ENCODE measurements at places on chromosomes 7 and 10.

GRCh38 chr7:28623863-28624262, 211.5 kb downstream of the CREB5 start:
- no peak for DNase-seq

- no peak for DNase-seq
These were observed 91.6 kb downstream of the ETV1 start for GRCh38 chr7:13897819-13898218.

DNA sequence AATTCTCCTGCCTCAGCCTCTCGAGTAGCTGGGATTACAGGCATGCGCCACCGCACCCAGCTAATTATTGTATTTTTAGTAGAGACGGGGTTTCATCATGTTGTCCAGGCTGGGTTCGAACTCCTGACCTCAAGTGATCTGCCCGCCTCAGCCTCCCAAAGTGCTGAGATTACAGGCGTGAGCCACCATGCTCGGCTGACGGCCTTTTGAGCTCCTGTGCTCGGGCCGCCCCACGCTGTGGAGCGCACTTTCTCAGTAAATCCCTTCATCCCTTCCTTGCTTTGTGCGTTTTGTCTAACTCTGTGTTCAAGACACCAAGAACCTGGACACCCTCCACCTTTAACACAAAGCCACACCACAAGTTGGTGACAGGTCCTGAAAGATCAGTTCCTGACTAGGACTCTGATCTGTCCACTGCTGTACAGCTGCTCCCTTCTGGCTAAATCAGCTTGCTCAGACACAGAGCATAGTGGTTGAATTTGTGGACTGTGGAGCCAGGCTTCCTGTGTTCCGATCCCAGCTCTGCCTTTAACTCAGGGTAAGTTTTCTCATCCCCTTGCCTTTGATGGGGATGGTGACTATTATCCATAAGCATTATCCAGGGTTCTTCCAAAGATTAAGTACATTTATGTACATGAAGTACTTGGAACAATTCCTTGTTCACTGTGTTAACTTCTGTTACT, 20.1 kb downstream of the CHST3 start:
- no peak for DNase-seq

GRCh38 chr7:151436446-151437158, 3.3 kb downstream of the CRYGN start:
- DNase-seq, result no peak

- no peak for DNase-seq
These were observed 45.3 kb upstream of the PPIF start for GRCh38 chr10:79301754-79302530.

DNA sequence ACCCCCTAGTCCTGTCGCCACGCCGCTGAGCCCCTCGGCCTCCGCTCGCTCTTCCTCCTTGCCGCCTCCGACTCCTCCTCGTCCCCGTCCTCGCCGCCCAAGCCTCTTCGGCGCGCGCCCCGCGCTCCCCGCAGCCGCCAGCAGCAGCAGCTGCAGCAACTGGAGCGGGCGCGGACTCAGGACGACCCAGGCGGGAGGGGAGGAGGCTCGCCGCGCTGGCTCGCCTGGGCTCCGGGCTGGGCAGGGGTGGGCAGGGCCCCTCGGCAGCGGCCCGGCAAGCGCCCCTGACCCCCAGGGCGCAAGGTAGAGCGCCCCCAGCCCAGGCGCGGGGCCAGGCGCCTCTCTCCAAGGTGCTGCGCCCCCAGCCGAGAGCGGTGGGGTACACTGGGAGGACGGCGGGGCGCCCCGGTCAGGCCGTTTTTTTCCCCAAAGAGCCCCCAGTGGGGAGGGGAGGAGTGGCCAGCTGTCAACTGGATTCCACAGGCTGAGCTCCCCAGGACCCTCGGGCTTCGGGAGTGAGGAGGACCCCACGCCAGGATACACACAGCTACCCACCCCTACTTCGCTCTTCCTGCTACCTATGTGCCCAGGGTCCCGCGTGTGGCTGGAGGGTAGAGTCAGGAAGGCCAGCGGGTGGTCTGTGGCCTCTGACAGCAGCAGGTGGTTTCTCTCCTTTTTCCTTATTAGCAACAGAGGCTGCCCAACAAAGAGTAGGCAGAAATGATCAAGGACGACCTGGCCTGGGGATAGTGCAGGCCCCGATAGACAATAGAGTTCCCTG, 903 bp upstream of the KCNMA1 start:
- no peak for DNase-seq

DNA sequence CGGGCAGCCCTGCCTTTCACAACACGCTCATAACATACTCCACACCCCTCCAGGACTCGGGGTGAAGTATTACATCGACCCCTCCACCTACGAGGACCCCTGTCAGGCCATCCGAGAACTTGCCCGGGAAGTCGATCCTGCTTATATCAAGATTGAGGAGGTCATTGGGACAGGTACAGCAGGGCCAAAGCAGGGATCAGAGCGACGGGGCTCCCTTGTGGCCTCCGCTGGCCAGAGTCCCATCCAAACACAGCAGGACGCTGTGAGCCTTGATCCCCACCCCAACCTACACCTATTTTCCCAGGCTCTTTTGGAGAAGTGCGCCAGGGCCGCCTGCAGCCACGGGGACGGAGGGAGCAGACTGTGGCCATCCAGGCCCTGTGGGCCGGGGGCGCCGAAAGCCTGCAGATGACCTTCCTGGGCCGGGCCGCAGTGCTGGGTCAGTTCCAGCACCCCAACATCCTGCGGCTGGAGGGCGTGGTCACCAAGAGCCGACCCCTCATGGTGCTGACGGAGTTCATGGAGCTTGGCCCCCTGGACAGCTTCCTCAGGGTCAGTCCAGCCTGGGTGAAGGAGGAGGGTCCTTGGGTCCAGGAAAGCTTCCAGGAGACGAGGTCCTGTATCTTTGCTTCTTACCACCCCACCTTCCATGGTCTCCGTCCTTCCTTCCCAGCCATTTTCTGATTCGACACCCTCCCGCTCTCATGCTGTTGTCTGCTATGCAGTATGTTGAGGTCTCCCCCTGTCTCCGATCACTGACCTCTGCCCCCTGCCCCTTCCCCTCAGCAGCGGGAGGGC, 13.5 kb downstream of the EPHB6 start:
- DNase-seq, result no peak

- no peak for DNase-seq
These were observed 95.4 kb downstream of the DOCK1 start for GRCh38 chr10:127000598-127000997.

DNA sequence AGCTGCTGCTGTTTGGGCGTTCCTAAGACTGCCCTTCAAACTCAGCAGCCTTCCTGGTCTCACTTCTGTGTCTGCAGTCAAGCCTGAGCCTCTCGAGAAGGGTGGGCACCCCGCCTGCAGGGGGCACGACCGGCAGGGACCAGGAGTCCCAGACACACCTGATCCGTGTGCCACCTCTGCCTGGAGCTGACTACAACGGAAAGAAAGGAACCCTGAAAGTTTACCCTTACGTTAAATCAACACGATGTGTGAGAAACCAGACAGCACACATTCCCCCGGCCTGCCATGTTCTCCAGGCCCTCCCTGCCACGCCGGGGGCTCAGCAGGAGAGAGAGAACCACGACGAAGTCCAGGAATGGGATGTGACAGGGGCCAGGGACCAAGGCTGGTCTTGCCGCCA, 5.0 kb downstream of the MAD1L1 start:
- DNase-seq, result no peak

DNA sequence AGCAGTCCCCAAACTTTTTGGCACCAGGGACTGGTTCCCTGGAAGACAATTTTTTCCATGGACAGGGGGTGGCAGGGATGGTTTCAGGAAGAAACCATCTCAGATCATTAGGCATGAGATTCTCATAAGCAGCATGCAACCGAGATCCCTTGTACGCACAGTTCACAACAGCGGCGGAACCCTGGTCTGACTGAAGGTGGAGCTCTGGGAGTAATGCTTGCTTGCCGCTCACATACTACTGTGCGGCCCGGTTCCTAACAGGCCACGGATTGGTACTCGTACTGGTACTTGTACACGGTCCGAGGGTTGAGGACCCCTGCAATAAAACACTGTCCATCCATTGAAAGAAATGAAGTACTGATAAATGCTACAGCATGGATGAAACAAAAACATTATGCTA, 32.8 kb downstream of the MKRN1 start:
- no peak for DNase-seq

- DNase-seq, result no peak
These were observed 131.5 kb upstream of the LYZL1 start for GRCh38 chr10:29157321-29157720.

DNA sequence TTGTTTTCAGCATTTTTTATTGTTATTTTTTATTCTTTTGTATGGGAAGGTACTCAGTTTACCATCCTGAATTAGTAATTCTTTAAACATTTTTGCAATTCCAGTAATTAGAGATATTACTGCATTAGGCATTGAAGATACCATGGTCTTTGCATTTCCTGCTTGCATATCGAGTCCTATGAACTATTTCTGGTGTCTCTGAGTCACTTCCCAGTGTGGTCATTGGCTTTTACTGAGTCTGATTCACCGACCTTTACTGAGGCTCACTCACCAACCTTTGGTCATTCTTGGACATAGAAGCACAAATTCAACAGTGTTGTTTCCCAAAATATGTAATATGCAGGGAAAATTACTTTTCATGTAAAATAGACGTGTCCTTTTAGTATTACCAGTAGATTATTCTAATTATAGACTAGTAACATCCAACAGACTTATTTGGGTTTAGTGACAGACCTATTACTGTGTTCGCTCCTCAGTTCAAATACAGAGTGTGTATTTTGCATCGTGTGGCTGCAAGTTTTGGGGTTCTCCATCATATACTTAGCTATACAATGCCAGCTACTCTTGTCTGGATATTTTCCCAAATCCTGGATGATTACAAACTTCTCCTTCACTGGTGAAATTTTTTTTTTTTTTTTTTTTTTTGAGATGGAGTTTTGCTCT, 180.7 kb upstream of the PRSS1 start:
- no peak for DNase-seq

- DNase-seq, result no peak
These were observed 188.2 kb downstream of the SEMA3D start for GRCh38 chr7:84998665-84999064.

- no peak for DNase-seq
These were observed 91.0 kb downstream of the ELMO1 start for GRCh38 chr7:37357637-37357996.

GRCh38 chr7:14807507-14807906, 95.0 kb downstream of the DGKB start:
- no peak for DNase-seq

DNA sequence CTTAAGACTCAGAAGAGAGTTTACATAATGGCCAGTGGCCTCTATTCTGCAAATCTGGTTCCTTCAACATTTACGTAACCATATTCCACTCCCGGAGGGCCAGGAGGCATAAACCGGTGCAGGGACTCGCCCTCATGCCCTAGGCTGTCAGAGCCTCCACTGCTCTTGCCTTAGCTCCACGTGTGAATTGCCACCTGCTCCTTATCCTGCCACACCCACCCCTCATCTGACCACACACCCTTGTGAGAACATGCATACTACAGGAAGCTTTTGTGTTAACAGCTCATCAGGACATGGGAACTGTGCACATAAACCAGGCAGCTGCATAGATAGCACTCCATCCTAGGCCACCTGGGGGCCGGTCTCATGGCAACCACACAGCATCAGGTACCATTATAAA, 146.7 kb upstream of the PFKP start:
- DNase-seq, result no peak

- DNase-seq, result no peak
These were observed 9.0 kb downstream of the ZWINT start for GRCh38 chr10:56351909-56352630.

DNA sequence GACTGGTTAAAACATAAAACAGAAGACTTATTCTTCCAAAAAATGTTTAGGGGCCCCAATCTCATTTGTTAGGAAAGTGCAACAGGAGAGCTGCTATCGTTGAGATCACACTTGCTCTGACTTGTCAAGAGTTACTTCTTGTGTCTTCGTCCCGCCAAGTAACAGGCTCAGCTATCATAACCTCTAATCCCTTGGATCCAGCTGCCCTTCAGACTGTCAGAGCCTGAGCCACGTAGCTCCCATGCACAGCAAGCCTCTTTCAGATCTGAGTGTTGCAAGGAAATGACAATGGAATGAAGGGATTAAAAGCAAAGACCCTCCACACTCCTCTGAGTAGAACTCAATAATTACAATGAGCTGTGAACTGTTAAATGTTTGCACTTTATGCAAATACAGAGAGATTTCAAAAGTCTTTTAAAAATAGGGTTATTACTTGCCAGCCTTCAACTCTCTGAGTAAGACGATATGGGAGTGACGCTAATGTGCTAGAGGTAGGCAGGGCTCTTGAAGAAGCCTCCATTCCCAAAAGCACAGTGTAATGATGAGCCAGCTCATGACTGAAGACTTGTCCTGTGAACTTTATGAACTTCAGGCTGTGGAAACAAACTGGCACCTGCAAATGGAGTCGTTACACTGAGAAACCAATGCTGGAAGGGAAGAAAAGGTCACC, 28.4 kb upstream of the CDK13 start:
- DNase-seq, result no peak

DNA sequence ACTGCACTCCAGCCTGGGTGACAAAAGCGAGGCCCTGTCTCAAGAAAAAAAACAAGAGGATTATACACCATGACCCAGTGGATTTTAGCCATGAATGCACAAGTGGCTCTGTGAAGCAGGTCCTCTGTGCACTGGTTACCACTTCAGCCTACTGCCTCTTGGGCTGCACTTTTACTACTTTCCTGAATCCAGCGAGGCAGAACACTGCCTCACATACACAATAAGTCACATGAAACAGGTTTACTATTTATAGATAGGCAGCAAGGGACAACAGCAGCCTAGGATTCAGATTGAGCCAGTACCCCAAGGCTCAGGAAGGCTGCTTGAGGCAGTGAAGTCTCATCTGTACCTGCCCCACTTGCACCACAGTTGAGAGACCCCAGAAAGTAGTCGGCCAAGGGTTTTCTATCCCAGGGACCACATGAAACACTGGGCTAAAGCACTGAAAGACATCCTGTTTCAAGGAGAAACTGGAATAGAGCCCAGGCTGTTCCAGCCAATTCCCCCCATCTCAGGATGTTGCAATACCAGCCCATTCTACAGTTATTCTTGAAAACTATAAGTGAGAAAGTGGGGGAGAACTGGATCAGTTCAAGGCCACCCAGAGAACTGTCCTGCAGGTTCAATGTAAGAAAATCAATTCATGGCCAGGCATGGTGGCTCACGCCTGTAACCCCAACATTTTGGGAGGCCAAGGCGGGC, 10.3 kb upstream of the OGDH start:
- no peak for DNase-seq

- DNase-seq, result no peak
These were observed 17.6 kb downstream of the ITGB8 start for GRCh38 chr7:20348125-20348807.

DNA sequence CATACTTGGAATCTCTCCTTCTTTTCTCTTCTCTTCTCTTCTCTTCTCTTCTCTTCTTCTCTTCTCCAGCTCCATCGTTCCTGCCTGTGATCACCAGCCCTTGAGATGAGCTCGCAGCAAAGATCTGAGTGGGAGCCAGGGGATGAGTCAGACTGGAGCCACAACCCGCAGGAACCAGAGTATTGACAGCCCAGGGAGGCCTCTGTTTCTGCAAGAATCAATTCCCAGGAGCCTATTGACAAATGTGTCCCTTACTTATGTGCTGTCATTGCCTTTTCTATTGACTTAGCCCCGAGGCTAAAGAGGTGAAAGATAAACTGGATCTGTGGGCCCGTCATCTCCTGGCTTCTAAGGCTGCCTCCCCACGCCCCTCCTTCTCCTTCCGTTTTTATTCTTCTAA, 13.1 kb upstream of the HABP2 start:
- DNase-seq, result no peak

- no peak for DNase-seq
These were observed 56.2 kb upstream of the AGK start for GRCh38 chr7:141495057-141495456.

All from GM19239 (cell line).